ENCODE measurements at places on chromosomes 7 and 10. TPM values are rescaled to one million over a fixed set of nuclear protein-coding genes. Genes with fewer than 3 reads are reported as not detected.

The NEUROG3 gene
- total RNA-seq, result not detected

The LIPN gene
- total RNA-seq, result not detected

The ADAM12 gene
- total RNA-seq, result not detected

The TRIM50 gene
- not detected for total RNA-seq

The OR2A12 gene
- not detected for total RNA-seq

DNA sequence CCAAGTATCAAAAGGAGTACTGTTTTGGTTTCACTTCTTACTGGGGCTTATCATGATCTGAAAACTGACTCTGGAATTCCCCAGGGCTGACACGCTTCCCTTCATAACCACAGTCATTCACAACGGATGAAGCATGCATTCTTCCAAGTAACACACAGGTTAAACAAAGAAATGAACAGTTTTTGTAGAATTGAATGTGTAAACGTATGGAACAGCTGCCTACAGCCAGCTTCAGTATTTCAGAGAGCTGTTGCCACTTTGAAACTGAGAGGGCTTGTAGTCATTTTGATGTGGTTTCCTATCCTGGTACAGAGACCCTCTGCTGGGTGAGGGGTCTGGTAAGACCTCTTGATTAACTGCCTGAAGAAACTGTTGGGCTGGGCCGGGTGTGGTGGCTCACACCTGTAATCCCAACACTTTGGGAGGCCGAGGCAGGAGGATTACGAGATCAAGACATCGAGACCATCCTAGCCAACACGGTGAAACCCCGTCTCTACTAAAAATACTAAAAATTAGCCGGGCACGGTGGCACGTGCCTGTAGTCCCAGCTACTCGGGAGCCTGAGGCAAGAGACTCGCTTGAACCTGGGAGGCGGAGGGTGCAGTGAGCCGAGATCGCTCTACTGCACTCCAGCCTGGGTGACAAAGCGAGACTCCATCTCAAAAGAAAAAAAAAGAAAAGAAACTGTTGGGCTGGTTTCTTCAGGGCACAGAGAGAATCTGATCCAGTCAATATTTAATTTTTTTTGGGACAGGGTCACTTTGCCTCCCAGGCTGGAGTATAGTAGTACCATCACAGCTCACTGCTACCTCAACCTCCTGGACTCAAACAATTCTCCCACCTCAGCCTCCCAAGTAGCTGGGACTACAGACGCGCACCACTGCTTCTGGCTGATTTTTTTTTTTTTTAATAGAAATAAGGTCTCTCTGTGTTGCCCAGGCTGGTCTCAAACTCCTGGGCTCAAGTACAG is 4.7 kb downstream of the NFE2L3 start:
- peaks cover 3% of the 10 kb centered on the region for H3K4me1 ChIP-seq
- H3K27ac ChIP-seq, result no peak overlapping the region
- no peaks in the 10 kb centered on the region for H3K36me3 ChIP-seq
- no peaks in the 10 kb centered on the region for H3K27me3 ChIP-seq
- no peak overlapping the region for H3K4me3 ChIP-seq

GRCh38 chr10:43308986-43309385 is 42.1 kb upstream of the RASGEF1A start:
- DNase-seq, result no peak
- H3K27ac ChIP-seq, result no peak overlapping the region
- no peaks in the 10 kb centered on the region for H3K27me3 ChIP-seq
- H3K4me3 ChIP-seq, result no peak overlapping the region

- peaks cover 34% of the 10 kb centered on the region for H3K4me1 ChIP-seq
- H3K36me3 ChIP-seq, result no peaks in the 10 kb centered on the region
- H3K27me3 ChIP-seq, result no peaks in the 10 kb centered on the region
- no peak overlapping the region for H3K4me3 ChIP-seq
These were observed 11.9 kb downstream of the CYTH3 start for GRCh38 chr7:6260291-6261187.

DNA sequence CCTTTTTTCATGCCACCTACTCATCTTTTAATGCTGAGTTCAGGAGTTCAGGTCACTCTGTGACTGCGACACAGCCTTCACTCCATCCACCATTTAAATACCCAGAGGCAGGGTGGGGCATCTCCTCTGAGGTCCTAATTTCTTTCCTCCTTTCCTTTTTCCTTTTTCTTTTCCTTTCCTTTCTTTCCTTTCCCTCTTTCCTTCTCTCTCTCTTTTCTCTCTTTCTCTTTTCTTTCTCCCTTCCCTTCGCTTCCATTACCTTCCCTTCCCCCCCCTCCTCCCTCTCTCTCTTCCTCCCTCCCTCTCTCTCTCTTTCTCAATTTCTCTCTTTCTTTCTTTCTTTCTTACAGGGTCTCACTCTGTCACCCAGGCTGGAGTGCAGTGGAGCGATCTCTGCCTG is 145.9 kb upstream of the SVIL start:
- no peak for DNase-seq
- peaks cover 29% of the 10 kb centered on the region for H3K4me1 ChIP-seq
- H3K27me3 ChIP-seq, result no peaks in the 10 kb centered on the region

DNA sequence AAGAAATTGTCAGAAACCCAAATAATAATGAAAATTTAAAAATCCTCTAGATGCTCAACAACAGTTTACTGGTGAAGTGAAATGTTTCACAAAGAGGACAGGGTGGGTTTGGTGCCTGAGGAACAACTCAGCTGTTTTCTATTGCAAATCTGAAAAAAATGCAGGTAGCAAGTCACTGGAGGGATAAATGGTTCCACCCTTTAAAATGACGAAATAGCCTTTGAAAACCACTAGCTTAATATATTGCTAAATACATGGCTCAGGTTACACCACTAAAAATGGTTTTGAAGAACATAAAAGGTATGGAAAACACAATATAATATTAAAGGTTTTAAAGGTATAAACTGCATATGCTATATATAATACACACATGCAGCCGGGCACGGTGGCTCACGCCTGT is 69.5 kb downstream of the LMBR1 start:
- no peak overlapping the region for H3K27ac ChIP-seq
- no peak overlapping the region for H3K4me3 ChIP-seq
- no peak for DNase-seq
- H3K4me1 ChIP-seq, result no peaks in the 10 kb centered on the region

- peaks cover 7% of the 10 kb centered on the region for H3K4me1 ChIP-seq
- H3K4me3 ChIP-seq, result no peak overlapping the region
- no peaks in the 10 kb centered on the region for H3K36me3 ChIP-seq
- no peaks in the 10 kb centered on the region for H3K27me3 ChIP-seq
- no peak overlapping the region for H3K27ac ChIP-seq
These were observed 393.1 kb downstream of the EXOC4 start for GRCh38 chr7:133645884-133646391.

All from ascending aorta (tissue), 2 donors.